GM12865 (cell line): ENCODE measurements at places on chromosomes 4 and X.

DNA sequence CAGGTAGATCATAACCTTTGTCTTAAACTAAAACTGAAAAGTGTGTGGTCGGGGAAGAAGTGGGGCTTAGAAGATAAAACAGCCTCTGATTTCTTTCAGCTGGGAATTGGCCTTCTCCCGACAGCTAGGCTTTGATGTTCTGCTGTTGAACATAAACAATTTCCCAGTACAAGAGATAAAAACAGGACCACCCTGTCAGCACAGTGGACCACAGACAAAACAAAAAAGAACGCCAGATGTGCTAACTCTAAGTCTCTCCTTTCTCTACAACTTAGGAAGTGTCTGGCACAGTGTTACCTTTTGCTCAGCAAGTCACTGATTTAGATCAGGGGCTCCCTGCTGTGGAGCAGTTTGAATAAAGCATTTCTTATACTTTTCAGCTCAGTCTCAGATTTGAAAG lies 87.5 kb upstream of the UXT start:
- DNase-seq = no peak

- no peak for DNase-seq
Measured at GRCh38 chr4:149499726-149500125, 315.9 kb downstream of the IQCM start.

- peak; percentile 82 for DNase-seq
Measured at GRCh38 chr4:53196882-53197771, 168.7 kb downstream of the SCFD2 start.

DNA sequence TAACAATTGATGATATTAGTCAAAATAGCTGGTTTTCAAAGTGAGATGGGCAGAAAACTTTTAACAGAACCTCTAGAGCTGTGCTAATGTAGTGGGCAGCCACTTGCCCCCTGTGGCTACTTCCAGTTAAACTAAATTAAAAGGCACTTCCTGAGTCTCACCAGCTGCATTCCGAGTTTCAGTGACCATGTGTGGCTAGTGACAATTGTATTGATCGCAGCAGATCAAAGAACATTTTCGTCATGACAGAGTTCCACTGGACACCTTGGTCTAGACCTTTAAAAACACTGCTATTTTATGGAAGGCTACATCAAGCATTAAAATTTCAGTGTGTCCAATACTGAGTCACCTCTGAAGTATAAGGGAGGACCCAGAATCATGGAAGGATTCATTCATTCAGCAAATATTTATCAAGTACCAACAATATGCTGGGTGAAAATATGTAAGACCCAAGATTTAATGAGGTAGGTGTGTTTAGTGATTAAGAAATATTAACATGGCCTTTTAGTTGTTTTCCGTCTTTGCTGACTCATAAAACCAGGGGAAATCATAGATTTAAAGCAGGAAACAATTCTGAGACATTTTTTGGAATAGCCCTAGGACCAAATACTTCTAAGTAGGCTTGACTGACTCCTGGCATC lies 5.1 kb upstream of the FAT1 start:
- DNase-seq = no peak

DNA sequence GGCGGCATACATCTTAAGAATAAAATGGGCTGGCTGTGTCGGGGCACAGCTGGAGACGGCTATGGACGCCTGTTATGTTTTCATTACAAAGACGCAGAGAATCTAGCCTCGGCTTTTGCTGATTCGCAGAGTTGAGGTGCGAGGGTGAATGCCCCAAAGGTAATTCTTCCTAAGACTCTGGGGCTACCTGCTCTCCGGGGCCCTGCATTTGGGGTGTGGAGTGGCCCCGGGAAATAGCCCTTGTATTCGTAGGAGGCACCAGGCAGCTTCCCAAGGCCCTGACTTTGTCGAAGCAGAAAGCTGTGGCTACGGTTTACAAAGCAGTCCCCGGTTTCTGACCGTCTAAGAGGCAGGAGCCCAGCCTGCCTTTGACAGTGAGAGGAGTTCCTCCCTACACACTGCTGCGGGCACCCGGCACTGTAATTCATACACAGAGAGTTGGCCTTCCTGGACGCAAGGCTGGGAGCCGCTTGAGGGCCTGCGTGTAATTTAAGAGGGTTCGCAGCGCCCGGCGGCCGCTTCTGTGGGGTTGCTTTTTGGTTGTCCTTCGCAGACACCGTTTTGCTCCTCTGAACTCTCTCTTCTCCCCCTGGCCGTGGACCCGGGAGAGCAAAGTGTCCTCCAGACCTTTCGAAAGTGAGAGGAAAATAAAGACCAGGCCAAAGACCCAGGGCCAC lies 1.9 kb downstream of the SHOX start:
- DNase-seq = no peak

GRCh38 chr4:13627178-13627605 lies 333 bp downstream of the BOD1L1 start:
- peak; percentile 48 for DNase-seq

DNA sequence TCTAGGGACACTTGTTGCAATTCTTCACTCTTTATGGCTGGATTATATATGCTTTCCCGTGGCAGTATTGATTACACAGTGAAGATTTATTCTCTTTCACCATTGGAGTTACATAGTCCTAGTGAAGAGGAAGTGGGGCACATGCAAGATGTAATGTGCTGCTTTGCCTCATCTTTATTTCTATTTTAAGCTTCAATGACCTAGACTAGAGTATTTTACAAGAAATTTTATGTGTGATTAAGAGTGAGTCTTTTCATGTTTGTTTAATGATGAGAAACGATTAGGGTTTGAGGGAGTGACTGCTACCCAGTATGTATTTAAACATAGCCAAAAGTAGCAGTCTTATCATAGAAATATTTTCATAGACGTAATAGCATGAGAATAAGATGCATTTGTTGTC lies 30.8 kb downstream of the DIAPH2 start:
- DNase-seq = no peak

DNA sequence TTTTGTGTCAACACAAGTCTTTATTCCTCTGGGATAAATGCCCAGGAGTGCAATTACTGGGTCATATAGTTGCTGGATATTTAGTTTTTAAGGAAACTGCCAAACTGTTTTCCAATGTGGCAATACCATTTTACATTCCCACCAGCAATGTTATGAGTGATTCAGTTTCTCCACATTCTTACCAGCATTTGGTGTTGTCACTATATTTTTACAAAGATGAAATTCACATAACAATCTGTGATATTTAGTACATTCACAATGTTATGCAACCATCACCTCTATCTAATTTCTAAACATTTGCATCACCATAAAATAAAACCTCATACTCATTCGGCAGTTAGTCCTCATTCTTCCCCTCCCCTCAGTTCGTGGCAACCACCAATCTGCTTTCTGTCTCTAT lies 75.0 kb downstream of the MAMLD1 start:
- DNase-seq = no peak

- no peak for DNase-seq
Measured at GRCh38 chr4:18294846-18295245, 273.3 kb upstream of the LCORL start.

GRCh38 chr4:161252520-161253141 lies 911.2 kb downstream of the FSTL5 start:
- DNase-seq = peak; percentile 64

- no peak for DNase-seq
Measured at GRCh38 chr4:66704243-66704642, 841.1 kb downstream of the CENPC start.

GRCh38 chr4:1790005-1790404 lies 3.1 kb upstream of the FGFR3 start:
- no peak for DNase-seq

DNA sequence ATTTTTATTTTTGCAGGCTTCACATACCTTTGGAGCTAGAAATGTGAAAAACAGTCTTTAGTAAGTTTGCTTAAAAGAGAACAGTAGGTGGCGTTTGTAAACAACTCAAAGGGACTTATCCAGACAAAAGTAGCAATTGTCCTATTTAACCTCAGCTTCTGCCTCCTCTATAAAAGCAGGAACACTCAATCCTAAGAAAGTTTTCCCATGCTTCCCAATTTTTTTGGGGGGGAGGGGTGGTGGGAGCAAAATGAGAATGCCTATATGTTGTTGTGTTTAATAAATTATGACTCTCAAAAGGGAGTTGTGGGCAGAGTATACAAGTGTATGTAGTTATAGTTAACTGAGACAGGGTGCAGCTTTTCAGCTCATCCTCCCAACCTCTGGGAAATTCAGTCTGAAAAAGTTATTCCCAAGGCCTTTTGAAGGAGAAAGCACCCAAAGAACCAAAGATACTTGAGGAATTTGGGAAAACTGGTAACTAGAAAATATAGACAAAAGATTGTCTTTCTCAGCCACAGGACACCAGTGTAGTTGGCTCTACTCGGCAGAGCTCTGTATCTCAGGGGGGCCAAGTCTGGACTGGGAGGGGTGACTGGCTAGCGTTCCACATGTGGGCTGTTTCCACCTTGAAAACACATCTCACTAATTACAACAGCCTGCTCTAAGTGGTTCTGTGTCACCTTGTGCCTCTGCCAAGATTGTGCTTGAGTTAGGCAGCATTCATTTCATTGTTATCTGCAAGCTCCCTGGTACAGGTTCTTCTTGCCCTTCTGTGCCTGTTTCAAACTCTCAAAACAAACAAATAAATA lies 2.8 kb downstream of the SFRP2 start:
- DNase-seq = peak; percentile 23

DNA sequence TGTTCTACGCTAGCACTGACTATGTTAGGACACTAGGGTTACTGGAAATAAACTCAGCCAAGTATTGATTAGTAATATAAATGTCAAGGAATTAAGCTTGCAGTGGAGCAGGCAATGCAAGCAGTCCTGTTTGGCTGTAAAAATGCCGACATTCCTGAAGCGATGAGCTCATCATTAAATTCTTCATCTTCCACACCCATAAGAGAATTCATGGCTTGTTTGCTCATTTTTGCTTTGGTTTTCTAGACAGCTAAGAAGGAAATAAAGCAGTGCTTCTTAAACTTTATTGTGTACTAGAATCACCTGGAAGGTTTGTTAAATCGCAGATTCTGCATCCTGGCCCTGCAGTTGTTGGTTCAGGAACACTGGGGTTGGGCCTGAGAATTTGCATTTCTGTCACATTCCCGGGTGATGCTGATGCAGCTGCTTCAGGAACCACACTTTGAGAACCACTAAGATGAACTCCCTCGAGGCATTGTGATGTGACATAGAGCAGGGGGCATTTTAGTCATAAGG lies 17.8 kb downstream of the ANXA3 start:
- no peak for DNase-seq

- no peak for DNase-seq
Measured at GRCh38 chr4:141099326-141099725, 33.9 kb downstream of the RNF150 start.

DNA sequence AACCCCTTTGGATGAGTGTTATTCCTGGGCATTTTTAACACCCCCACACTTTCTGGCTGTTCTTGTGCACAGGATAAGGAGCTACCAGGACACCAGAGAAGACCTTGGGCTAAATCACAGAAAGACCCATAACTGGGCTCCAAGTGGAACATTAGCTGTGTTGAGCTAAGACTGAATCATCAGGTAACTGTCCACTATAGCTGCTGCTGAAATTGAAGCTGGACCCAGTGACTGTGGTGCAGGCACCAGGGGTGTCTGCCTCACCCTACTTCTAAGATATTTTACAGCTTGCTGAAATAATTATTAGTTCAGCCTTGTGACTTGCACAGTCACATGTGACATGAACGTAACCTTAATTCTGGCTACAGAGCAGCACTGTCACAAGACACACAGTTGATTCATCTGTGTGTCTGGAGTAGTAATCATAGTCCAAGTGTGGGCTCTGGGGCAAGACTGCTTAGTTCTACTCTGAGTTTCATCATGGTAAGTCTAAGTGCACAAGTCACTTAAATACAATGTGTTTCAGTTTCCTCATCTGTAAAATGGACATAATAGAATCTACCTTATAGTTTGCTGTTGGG lies 127.4 kb downstream of the SLC39A8 start:
- no peak for DNase-seq

DNA sequence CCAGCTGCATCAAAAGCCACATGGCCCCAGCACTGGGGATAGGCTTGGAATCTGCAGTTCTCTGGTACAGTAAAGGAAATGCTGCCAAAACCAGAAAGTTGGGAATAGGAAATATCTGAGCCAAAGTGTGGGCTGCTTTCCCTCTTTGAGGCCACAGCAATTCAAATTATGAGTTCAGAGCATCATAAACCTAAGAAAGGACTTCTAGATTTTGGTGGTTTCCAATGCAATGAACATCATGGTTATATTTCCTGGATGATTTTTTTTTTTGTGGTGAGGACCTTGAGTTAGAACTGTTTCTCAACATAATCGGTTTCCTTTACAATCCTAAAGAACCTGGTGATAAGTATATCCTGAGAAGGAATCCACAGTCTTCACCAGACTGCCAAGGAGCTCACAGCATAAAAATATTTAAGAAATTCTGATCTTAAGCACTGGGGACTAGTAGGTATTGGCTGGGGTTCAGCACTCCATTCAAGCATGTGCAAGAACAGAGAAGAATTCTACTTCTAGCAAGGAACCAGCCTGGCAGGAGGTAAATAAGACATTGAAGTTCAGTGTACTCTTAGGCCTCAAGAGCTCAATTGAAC lies 29.8 kb upstream of the ARHGAP24 start:
- DNase-seq = no peak

GRCh38 chr4:6696611-6697010 lies 2.9 kb downstream of the S100P start:
- DNase-seq = no peak

- DNase-seq = no peak
Measured at GRCh38 chr4:99735822-99736221, 78.2 kb upstream of the C4orf54 start.

DNA sequence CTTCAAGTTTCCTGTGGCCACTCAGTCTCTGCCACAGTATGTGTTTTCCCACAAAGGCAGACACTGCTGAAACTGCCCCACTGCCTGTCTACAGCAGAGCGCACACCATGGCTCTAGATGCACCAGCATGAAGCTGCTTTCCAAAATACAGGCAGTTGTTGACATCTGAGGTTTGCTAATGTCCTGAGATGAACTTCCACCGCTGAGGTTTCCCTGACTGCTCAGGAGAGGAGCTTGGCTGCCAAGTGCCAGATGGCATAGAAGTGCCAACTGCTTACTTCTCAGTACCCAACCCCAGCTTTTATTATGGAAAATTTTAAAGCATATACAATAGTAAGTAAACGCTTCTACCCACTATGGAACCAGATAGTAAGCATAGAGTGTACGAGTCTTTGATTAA lies 61.0 kb upstream of the EXOC1L start:
- peak; percentile 2 for DNase-seq

DNA sequence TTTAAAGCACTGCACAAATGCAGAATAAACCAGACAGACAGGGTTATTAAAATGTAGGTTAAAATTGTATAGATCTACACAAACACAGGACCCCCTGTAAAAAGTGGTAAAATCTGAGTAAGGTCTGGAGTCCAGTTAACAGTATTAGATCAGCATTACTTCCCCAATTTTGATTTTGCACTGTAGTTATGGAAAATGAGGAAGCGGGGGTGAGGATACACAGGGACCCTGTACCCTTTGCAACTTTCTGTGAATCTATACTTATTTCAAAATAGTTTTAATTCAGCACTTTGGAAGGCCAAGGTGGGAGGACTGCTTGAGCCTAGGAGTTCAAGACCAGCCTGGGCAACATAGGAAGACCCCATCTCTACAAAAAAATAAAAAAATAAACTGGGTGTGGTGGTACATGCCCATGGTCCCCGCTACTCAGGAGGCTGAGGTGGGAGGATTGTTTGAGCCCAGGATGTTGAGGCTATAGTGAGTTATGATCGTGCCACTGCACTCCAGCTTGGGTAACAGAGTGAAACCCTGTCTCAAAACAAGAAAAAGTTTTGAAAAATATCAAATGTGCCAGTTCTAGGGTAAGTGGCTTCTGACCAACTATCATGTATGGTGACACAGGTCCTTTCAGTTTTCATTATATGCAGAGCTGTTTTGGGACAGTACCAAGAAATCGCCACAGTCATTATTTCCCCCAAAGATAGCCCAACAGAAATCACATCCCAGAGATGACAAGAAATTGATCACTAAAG lies 17.7 kb downstream of the SEL1L3 start:
- no peak for DNase-seq

- no peak for DNase-seq
Measured at GRCh38 chrX:9050331-9050730, 16.4 kb upstream of the FAM9B start.
